ENCODE measurements at places on chromosomes 12 and 14.

DNA sequence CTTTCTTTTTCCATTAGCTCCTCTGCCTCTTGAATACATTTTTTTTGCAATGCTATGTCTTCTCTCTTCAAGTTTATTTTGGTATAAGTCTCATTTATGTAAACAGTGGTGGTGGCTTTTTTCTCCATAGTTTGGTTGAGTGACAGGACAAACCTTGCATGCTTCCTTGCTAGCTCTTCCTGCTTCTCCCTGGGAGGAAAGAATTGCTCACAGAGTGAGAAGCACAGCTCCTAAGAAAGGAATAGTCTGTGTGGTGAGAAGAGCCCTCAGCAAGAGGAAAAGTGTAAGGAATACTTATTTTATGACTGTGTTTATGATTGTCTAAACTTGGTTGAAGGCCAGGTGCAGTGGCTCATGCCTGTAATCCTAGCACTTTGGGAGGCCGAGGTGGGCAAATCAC is 11.5 kb downstream of the CCDC175 start:
- no peak for DNase-seq

DNA sequence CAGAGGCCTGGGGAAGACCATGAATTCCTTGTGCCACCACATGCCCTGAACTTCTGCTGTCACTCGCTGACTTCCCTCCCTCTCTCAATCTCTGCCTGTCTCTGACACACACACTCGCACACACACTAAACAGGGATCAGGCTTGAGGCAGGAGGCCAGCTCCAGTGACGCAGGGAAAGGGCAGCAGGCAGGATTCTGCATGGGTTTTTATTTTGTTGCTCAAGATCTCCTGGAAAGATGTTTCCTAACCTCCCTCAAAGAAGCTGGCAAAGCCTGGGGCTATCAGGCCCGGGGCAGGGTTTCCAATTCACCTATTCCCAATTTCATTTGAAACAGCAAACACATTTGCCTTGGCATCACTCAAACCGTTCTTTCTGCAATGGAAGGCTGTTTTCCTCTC is 27.7 kb upstream of the PEX5 start:
- DNase-seq, result no peak

GRCh38 chr12:121099779-121100178 is 32.9 kb upstream of the P2RX7 start:
- no peak for DNase-seq

DNA sequence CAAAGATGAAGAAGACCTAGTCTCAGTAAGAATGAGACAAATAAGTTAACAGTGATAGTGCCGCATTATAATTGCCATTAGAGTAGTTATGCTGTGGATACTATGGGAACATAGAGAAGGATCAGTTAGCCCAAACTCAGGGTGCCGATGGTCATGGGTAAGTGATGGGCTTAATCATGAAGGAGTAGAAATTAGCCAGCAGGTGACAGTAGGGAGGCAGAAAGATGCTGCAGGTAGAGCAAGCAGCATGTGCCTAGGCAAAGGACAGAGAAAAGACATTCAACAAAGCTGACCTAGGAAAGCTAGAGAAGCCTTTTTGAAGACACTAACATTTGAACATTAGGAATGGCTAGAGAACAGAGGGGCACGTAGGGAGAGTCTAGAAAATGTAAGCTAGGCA is 30.6 kb upstream of the PTPRQ start:
- DNase-seq, result no peak

- DNase-seq, result no peak
Measured at GRCh38 chr12:47902131-47902639, 2.6 kb downstream of the VDR start.

- DNase-seq, result no peak
Measured at GRCh38 chr12:98997899-98998298, 352.8 kb downstream of the APAF1 start.

GRCh38 chr14:94213741-94214140 is 39.6 kb downstream of the PPP4R4 start:
- no peak for DNase-seq

GRCh38 chr12:52865090-52865944 is 16.5 kb upstream of the KRT78 start:
- DNase-seq, result no peak

- no peak for DNase-seq
Measured at GRCh38 chr12:132458846-132459641, 30.9 kb upstream of the FBRSL1 start.

GRCh38 chr14:53613404-53614253 is 343.0 kb downstream of the BMP4 start:
- DNase-seq, result peak; percentile 35

- DNase-seq, result no peak
Measured at GRCh38 chr14:93713726-93714405, 74.4 kb downstream of the PRIMA1 start.

DNA sequence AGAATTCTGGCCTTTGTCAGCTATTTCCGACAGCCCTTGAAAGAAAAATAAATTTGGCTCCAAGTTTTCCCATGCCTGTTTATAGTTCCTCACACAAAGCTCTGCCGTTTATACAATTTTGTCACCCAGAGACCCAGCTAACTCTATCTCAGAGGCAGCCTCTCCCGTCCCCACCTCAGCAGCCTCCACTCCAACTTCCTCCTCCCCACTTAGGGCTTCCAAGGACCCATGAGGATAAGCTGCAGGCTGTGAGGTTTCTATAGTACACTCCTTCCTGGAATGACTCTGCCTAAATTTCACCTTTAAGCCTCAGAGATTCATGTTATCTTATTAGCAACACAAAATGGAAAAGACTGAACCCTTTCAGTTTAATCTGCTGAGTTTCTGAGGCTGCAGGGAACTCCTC is 71.8 kb downstream of the TTC9 start:
- DNase-seq, result no peak

DNA sequence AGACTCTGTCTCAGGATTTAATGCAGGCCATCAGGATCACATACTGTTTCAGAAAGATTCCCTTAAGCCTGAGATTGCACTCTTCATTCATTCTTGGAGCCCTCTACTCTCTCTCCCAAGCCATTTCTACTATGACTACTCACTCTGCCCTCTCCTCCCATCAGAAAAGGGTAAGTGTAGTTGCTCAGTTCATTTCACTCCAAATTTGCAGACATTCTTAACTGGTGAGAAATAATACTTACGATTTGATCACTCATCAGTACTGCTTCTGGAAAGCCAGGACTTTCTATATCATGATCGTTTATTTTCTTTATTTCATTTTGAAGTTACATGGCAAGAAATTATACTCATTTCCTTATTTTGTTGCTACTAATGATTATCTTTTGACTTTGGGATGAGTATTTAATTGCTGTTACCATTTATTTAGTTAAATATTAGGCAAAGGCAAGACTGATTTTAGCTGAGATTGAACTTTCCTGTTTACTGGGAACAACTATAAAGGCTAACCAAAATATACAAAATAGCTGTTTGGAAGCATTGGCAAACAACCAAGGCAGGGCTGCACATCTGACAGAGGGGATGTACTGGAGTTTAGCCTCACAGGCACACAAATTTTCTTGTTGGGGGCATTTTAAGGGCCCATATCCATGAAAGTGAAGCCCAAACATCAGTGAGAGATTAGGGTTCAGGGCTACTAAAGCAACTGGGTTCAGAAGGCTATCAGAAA is 4.1 kb upstream of the RERG start:
- no peak for DNase-seq

DNA sequence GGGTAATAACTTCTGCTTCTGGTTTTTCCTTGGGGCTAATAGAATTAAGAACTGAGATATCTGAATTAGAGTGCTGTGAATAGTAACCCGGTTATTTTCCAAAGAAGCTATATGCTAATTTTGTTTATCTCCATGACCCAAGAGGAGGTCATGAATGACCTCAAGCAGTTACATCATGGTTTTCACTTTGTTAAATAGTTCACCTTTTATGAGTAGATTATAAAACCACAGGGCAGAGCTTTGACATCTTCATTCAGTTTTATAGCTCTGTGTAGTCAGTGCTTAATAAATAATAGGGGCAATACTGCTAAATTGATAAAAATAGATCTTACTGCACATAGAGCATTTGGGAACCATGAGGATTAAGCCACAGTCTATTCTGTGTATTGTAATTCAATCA is 462.2 kb downstream of the LRIG3 start:
- DNase-seq, result no peak

- DNase-seq, result no peak
Measured at GRCh38 chr14:99430491-99430890, 50.2 kb downstream of the SETD3 start.

- DNase-seq, result no peak
Measured at GRCh38 chr12:117499759-117500485, 138.5 kb upstream of the NOS1 start.

All from NCI-H446 treated with DMSO at 0.1 percent for 48 hours (cell line).